Stimulated activated CD4-positive, alpha-beta T cell treated with anti-CD3 and anti-CD28 coated beads, Interleukin-15, amount 100 ng/mL, for 24 hours (primary cell): ENCODE measurements at places on chromosomes 12 and 14.

DNA sequence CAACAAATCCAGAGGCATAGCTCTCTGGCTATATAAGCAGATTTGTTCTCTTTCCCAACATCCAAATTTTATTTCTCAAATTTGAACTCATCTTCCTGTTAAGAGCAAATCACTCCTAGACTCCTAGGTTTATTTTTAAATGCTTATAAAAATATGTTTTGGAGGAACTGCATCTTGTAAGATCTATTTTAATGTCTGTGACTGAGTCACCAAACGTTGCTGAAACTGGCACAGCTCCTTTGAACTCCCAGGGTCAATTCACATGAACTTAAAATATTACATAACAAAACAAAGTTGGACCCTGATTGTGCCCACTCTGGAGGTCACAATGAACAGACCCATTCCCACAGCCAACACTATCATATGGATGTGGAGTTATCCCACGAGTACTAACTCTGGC, 23.9 kb downstream of the ANAPC7 start:
- no peak for DNase-seq

DNA sequence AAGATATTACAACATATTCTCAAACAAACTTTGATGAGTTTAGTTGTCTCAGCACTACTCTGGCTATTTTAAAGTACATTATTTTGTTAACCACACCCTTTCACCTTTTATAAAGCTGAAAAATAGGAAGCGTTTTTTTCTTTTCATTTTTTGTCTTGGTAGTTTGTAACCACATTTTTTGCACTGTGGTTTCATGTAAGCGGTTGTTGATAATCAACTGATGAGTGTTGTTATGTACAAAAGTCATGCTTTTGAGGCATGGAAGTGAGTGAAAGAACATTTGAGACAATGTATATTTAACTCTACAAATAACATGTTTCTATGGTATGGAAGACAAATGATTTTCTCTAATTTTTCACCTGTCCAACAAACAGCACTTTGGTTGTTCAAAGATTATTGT, 52.1 kb upstream of the ATP2B1 start:
- no peak for DNase-seq

DNA sequence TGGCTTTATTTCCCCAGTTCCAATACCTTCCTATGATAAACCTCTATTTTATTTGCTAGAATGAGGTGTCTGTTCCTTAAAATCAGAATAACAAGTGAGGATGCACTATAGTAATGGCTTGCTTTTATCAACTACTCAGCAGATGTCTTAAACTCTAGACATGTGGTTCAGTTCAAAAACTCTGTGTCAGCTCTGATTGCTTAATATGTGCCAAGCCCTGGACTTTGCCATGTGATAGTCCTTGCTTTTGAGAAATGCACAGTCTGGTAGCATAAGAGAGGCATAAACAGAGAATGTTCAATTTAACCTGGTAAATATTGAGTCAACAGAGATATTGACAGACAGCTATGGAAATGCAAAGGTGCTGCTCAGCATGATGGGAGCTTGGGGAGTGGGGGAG, 254.8 kb downstream of the PDZRN4 start:
- no peak for DNase-seq

DNA sequence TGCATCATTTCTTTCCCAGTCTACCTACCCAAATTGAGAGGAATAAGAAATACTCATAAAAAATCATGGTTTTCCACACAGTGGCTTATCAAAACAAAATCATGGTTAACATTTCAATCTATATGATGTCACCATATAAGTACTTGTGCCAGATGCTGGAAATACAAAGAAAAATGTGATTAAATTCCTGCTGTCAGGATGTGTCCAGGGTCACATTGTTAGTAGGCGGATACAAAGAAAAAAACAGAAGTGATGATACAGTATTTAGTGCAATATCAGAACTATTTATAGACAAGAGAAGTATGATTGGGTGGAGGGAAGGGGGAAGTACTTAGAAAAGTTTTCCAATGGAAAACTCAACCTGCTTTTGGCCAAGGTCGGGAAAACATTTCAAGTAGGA, 47.0 kb upstream of the OR6J1 start:
- DNase-seq, result no peak

DNA sequence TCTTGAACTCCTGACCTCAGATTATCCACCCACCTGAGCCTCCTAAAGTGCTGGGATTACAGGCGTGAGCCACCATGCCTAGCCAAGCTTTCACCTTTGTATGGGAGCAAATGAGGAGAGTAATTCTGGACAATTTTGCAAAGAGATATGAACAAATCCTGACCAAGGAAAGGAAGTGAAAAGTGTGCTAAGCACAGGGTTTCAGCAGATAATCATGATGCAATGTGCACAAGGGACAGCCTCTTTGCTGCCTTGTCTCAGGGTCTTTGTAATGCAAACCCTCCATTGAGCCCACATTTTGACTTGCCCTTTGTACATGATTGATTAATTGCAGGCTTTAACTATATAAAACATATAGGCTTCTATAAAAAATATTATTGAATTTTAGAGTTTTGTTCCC, 9.2 kb upstream of the PYGL start:
- DNase-seq, result no peak

- no peak for DNase-seq
Measured at GRCh38 chr12:5068126-5068525, 24.4 kb downstream of the KCNA5 start.

DNA sequence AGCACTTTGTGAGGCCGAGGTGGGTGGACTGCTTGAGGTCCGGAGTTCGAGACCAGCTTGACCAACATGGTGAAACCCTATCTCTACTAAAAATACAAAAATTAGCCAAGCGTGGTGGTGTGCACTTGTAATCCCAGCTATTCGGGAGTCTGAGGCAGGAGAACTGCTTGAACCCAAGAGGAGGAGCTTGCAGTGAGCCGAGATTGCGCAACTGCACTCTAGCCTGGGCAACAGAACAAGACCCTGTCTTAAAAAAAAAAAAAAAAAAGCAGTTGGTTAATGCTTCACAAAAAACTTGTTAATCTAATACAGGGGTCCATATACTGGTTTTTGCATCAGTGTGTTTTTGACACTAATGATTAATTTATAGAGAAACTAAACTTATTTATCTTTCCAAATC, 18.5 kb upstream of the SLC7A8 start:
- DNase-seq, result no peak

- DNase-seq, result no peak
Measured at GRCh38 chr14:95237958-95238340, 80.6 kb upstream of the DICER1 start.

- DNase-seq, result no peak
Measured at GRCh38 chr12:51378749-51379148, 12.5 kb downstream of the GALNT6 start.

DNA sequence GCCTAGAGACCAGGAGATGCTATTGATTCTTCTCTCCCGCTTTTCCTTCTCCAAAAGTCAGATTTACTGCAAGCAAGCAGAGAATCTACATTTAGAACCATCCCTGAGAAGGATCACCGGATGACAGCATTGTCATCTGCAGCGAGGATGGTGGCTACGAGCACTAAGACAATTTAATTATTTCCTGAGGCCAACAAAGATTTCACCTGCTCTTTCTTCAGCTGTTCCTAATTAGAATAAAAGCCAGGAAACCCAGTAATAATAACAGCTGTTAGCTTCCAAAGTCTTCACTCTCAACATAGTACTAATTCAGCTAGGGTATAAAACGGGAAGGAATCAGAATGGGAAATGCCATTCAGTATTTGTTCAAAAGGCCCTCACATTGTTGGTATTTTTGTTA, 53.3 kb downstream of the TMTC1 start:
- DNase-seq, result no peak

DNA sequence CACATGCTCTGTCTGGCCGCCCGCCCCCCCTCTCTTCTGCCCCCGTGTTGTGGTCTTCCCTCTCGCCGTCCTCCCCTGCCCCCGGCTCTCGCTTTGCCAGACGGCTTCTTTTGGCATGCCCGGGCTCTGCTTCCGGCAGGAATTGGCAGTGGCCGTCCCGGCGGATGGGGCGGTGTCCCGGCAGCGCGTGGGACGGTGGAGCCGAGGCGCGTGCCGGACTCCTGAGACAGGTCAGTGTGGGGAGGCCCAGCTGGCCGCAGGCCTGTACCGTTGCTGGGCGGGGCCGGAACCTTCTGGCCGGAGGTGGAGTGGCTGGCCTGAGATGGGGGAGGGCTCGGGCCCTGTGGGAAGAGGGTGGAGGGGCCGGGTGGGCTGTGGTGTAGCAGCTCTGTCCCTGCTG, 17.1 kb downstream of the KIF26A start:
- no peak for DNase-seq

GRCh38 chr12:110765111-110765510, 22.4 kb upstream of the PPP1CC start:
- no peak for DNase-seq

DNA sequence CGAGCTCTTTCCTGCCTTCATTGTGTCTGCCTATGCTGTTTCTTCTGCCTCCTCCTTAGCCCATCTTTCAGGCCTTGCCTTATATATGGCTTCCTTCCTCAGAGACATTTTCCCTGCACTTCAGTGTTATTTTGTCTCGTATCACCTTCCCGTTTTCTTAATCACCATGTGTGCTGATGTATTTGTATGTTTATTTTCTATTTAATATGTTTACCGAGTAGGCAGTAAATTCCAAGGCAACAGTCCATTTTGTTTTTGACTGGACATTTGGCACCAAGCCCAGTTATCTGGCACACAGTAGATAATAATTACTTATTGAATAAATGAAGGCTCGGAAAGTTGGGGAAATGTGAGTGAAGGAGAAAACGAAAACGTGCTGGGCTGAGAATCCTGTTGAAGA, 4.6 kb upstream of the POU6F1 start:
- no peak for DNase-seq

- DNase-seq, result peak; percentile 14
Measured at GRCh38 chr12:3655328-3655900, 97.5 kb downstream of the CRACR2A start.

- no peak for DNase-seq
Measured at GRCh38 chr14:42214981-42215491, 608.4 kb downstream of the LRFN5 start.

DNA sequence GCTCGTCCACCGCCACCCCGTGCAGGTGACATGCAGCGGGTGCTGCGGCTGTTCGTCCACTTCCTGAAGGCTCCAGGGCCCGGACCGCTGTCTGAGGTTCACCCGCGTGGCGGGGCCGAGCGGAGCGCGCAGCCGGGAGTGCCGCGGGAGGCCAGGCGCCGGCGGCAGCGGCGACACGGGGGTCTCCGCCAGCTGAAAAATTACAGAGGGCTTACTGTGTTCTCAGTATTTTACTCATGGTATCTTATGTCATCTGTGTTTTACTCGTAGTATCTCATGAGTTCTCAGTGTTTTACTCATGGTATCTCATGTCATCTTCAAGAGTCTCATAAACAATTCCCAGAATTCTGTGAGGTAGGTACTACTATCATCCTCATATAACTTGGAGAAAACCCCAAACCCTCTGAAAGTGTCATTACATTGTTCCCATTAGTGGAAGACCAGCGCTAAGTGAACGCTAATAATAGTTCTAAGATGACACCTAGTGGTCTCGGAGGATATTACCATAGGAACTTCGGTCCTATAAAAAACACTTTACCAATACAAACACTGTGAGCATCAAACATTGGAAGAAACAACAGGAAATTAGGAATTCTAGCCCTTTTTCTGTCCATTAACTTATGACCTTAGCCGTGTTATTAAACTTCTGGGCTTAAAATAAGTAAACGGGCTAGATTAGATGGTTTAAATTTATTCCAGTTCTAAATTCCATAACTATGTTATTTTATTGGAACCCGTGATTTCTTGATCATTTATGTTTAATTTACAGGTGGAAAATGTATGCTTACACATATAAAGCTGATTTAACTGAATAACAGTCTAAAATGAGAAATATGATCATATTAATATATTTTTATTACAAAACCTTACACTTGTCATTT, 32.4 kb downstream of the AK7 start:
- peak; percentile 45 for DNase-seq

DNA sequence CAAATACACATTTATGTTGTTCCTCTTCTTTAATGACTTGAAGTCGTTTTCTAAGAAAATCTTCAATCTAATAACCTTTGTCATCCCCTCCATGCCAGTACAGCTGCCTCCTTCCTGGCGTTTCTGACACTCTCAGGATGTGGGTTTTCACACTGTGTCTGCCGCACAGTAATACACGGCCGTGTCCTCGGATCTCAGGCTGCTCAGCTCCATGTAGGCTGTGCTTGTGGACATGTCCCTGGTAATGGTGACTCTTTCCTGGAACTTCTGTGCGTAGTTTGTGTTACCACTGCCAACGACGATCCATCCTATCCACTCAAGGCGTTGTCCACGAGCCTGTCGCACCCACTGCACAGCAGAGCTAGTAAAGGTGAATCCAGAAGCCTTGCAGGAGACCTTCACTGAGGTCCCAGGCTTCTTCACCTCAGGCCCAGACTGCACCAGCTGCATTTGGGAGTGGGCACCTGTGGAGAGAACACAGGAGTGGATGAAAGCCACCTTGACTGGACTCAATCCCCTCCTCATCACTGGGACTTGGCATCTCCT, 1095.9 kb downstream of the TMEM121 start:
- peak; percentile 27 for DNase-seq

GRCh38 chr12:107436376-107436775, 249.2 kb upstream of the PWP1 start:
- no peak for DNase-seq

GRCh38 chr12:3598896-3599860, 108.2 kb downstream of the PRMT8 start:
- no peak for DNase-seq

GRCh38 chr14:77099425-77100167, 1.5 kb downstream of the CIPC start:
- DNase-seq, result no peak

GRCh38 chr14:71163842-71164629, 256.8 kb downstream of the PCNX1 start:
- DNase-seq, result no peak

- DNase-seq, result no peak
Measured at GRCh38 chr12:130633771-130634170, 82.3 kb downstream of the RIMBP2 start.

DNA sequence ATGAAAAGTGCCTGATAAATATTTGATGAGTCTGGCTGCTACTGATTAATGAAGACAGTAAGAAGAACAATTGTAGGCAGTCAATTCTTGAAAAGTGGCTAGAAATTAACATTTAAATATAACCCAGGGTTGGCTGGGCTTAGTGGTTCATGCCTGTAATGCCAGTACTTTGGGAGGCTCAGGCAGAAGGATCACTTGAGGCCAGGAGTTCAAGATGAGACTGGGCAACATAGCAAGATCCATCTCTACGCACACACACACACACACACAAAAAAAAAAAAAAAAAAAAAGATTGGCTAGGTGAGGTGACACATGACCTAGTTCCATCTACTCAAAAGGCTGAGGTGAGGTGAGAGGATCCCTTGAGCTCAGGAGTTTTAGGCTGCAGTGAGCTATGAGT, 7.9 kb upstream of the PLBD1 start:
- DNase-seq, result no peak

- peak; percentile 32 for DNase-seq
Measured at GRCh38 chr12:123900871-123901376, 71.7 kb downstream of the CCDC92 start.

DNA sequence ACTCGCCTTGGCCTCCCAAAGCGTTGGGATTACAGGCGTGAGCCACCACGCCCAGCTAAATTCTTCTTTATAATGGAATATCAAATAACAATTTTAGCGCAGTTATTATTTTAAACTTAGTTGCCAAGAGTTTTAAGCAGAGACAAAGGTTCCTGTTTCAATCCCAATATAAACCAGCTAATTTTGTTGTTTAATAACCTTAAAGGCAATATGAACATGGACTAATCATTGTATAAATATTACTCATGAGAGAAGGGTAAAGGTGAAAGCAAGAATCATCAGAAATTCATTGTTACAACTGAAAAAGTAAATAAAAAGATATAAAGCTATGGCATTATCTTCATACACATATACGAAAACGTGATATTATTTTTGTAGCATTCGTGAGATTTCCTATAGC, 8.2 kb downstream of the DTD2 start:
- no peak for DNase-seq

GRCh38 chr12:48187916-48188695, 4.7 kb downstream of the CCDC184 start:
- no peak for DNase-seq
